NCI-H1105 (cell line): ENCODE measurements at places on chromosomes 11 and 22.
A peak's percentile ranks its signal among the peaks of the same experiment; 100 is the strongest.

DNA sequence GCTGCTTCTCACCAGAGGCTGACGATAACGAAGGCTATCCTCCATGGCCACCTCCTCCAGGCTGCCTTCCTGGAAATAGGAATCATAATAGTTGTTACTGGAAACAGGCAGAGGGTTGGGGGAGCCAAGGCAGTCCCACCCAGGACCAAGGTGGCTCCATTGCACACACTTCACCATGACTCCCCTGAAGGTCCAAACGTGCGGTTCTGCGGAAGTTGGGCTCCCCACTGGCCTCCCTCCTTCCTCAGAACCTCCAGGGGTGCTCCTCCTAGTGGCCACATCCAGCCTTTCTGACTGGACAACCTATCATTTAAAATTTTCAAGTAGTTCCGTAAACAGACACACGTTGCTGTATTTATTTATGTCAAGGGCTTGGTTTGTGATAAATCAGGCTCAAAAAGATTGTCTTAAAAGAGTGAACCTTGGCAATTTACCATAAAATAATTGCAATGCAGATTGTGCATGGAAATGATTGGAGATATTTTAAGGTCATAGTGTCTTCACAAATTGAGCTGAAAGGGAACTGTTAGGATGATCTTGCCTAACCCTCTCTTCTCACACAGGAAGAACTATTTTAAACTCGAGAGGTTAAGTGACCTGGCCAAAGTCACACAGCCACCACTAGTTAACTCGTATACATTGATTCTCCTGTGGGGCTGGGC is 1.4 kb upstream of the TCN2 start:
- DNase-seq: peak; percentile 3

- no peak for DNase-seq
These were observed 36.2 kb downstream of the UVRAG start for GRCh38 chr11:75851203-75851602.

DNA sequence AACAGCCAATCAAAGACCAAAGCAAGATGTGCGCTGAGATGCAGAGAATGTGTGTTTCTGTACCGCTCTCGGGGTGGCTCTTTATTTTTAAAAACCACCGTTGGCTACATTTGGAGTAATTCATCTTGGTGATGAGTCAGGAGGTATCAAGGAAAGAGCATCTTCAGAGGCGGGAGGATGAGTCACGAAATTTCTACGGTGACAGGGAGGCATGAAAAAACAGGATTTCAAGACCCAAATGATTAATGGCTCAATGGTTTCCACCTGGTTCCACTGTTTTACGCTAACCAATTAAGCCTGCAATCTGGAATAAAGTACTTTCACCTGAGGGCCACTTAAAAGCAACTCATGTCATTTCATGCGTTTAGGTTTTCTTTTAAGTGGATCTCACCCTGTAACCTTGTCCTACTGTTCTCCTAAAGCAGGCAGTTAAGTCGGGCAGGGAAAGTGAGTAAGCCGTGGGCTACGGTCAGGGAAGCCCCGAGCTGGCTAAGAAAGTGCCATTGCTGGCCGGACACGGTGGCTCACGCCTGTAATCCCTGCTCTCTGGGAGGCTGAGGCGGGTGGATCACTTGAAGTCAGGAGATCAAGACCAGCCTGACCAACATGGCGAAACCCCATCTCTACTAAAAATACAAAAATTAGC is 74.6 kb downstream of the CELSR1 start:
- DNase-seq: peak; percentile 30

- no peak for DNase-seq
These were observed 58.8 kb upstream of the SLC36A4 start for GRCh38 chr11:93256623-93257022.

DNA sequence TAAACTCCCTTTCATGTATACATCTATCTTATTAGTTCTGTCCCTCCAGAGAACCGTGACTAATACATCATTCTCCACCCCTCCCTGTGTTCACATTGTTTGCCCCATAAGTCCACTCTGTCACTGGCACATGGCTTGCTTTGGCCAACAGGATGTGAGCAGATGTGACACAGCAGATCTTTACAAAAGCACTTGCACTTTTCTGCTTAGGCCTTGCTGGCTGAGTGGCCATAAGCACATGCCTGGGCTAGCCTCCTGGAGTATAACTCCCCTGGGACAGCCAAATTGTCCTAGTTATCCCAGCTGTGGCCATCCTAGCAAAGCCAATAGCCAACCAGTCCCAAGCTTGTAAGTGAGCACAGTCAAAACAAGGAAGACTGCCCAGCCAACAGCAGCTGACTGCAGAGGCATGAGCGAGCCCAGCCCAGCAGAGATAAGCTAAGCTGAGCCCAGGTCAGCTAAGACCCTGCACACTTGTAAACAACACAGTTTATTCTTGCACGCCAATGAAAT is 9.7 kb upstream of the RCN1 start:
- no peak for DNase-seq

GRCh38 chr11:116276051-116277044 is 496.4 kb downstream of the BUD13 start:
- peak; percentile 20 for DNase-seq

GRCh38 chr11:118247041-118247440 is 5.1 kb downstream of the MPZL3 start:
- no peak for DNase-seq

DNA sequence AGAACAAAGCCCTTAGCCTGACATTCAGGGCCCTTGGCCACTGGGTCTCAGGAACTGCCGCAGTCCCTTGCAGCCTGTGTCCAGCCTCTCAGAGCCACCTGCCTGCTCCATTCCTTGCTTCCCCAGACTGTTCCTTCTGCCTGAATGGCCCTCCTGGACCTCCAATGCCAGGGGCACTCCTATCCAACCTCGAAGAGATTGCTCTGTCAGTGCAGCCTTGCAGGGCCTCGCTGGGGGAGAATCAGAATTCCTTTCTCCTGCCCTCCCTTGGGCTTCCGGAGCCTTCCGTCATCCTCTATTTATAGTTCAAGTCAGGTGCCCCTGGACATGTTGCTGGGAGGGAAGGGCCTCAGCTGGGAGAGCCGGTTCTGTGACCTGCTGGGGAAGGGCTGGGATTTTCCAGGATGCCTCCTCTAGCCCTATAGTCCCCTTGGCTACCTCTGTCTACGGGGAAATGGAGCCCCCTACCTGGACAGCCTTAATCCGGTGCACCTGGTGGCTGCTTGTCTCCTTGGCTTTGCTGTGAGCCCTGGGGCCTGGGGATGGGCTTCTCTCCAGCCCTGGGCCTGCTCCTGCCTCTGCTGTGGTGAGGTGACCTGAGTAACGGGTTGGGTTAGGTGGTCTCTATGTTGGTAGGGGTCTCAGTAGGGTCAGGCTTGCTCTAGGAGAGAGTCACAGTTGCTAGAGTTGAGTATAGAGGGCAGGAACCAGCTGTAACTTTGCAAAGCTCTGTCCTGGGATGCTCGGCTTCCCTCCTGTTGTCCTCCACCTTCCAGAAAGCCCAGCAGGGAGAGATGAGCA is 45.9 kb upstream of the SYT7 start:
- DNase-seq: no peak

DNA sequence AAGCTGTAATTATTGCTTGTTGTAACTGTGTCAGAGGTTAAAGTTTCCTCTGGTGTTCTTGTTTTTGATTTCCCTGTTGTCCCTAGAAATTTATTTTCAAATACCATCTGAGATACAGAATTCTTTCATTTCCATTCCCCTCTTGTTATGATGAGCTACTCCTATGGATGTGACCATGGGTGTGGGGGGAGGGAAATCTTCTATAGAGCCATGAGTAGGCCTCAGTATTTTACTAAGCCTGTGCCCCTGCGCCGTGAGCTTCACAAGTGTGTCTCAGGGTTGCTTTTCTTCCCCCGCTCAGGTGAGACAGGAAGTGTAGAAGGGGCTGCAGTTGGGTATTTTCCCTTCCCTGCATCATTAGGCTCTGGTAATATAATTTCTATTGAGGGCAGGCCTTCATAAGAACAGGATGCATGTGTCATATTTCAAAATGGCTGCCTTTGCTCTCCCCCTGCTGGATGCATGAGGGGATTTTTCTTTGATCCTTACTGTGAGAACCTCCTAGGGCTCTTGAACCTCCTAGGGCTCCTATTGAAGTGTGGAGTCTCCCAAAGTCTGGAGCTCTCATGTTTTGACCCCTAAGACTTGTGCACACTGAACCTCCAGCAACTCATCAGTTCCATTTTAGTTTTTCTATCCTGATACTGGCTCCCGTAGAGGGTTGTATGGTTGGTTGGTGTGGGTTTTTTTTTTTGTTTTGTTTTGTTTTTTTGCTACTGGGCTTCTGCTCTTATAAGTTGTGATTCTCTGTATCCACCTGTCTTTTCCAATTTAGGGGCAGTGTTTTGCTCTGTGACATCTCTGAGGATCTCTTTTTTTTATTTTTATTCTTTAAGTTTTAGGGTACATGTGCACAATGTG is 658.2 kb downstream of the NTM start:
- DNase-seq: peak; percentile 74

GRCh38 chr22:26842103-26842502 is 184.7 kb downstream of the MIAT start:
- DNase-seq: no peak
